C1 segment of cervical spinal cord (tissue), 14 donors: ENCODE measurements at places on chromosomes 11 and 22.

GRCh38 chr11:16946477-16947282 lies 67.5 kb downstream of the PLEKHA7 start:
- no peak for DNase-seq

- DNase-seq = no peak
Measured at GRCh38 chr11:65834202-65834601, 439 bp downstream of the SNX32 start.

GRCh38 chr11:59176330-59176729 lies 4.4 kb downstream of the DTX4 start:
- DNase-seq = no peak

GRCh38 chr11:70579316-70579955 lies 181.1 kb downstream of the CTTN start:
- DNase-seq = no peak

- no peak for DNase-seq
Measured at GRCh38 chr11:44016131-44016530, 31.6 kb upstream of the ACCSL start.

GRCh38 chr22:40029189-40029890 lies 34.6 kb downstream of the FAM83F start:
- no peak for DNase-seq

- DNase-seq = no peak
Measured at GRCh38 chr11:84536456-84536855, 1090.7 kb downstream of the DLG2 start.

DNA sequence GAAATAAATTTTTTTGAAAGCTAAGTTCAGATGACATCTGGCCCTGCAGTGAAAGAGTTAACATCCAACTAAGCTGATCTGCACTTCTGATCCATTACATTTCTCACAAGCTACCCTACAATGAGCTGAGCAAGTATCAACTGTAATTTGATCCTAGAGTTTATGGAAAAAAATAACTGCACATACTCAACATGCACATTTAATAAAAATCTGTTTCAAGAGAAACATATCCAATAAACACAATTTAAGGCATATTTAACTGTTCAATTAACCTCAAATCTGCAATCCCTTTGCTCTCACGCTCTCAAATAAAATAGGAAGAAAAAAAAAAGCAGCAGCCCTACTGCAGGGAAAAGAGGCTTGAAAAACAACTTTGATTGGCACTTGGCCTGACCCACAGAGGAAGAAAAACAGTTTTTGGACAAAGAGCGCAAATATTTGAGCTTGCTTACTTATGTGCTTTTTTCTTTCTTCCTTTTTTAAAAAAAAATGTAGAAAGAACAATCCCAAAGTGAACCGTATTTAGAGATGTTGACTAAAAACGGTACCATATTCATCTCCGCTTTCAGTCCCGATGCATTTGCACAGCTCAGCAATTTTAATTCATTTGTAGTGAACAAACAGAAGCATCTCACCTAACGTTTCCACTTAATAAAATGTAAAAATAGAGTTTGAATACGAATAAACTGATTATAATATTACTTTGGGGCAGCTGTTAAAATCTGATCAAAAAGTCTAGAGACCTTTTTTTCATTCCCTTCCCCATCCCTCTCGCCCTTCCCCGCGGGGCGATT lies 1.6 kb downstream of the SESN3 start:
- no peak for DNase-seq

- no peak for DNase-seq
Measured at GRCh38 chr22:27512283-27512761, 289.2 kb downstream of the MN1 start.

DNA sequence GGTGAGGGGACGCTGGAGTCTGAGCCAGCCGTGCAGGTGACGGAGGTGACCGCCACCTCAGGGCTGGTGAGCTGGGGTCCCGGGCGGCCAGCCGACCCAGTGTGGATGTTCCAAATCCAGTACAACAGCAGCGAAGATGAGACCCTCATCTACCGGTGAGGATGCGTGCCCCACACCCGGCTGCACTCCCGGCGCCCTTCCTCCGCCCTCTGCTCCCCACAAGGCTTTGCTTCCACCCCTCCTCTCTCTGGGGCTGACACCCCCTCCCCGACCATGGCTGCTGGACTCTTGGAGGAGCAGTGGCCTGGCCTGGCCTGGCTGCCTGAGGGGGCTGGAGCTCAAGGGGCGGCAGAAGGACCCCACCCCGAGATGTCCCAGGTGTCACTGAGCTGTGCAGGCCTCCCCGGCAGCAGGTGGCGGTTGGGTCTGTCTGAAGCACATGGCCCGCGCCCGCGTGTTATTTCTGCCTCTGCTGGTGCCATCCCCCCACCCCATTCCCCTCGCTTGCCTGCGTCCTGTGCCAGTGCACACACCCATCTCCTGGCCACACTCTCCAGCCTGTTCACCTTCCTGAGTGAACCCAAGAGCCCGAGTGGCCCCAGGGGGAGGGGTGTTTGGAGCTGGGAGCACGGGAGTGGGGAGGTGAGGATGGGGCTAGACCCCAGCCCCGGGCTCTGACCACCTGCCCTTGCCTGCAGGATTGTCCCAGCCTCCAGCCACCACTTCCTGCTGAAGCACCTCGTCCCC lies 2.2 kb downstream of the LRFN4 start:
- DNase-seq = no peak

DNA sequence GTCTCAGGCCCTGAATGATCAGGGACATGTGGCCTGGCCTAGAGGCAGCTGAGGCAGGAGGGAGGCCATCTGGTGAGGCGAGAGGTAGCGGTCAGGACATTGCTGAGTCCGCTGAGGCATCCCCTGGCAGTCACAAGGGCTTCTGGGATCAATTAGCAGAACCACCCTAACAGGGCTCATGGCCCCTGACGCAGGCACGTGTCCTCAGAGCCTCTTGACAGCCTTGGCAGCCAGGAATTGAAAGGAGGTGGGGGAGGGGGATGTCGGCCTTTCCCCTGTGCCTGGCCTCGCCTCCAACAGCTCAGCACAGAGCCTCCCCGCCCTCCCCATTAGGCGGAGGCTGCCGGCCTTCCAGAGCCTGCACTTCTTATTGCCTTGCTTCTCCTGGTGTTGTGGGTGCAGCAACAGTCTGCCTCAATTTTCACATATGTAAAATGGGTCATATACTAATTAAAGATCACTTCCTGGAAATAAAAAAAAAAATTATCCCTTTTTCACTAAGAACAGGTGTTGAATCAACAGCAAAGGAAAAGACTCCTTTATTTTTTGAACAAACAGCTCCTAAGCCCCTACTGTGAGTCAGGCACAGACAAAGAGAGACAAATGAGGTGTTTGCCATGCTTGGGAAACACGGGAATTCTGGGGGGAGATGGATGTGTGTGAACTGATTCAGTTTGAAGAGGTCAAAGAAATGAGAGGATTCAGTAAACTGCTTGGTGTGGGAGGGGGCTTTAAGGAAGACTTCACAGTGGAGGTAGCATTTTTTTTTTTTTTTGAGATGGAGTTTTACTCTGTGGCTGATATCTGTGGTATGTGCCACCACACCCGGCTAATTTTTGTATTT lies 55.3 kb downstream of the NFAM1 start:
- no peak for DNase-seq

- DNase-seq = no peak
Measured at GRCh38 chr11:33172996-33173395, 11.7 kb upstream of the CSTF3 start.

DNA sequence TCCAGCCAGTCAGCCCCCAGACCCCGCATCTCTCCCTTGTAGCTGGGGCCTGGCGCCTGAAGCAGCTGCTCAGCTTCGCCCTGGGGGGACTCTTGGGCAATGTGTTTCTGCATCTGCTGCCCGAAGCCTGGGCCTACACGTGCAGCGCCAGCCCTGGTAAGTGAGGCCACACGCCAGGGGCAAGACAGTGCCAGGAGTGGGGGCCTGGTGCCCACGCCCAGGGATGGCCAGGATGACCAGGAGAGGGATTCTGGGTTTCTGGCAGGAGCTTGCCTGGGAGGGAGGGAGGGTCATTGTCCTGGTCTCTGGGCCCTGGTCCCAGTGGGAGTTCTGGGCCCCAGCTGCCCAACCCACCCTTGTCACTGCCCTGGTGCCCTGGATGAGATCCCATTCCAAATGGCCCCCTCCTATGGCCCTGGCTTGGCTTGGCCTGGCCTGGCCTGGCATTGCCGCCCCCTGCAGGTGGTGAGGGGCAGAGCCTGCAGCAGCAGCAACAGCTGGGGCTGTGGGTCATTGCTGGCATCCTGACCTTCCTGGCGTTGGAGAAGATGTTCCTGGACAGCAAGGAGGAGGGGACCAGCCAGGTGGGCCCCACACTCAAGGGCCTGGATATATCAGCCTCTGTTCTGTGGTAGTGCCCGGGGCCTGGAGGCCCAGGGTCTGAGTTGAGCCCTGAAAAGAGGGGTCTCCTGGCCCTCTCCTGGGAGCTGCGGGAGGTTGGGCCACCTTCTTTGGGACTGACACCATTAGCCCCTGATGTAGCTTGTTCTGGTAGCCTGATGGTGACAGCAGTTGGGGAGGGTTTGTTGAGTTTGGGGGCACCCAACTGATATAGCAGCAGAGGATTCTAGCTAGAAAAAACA lies 3.7 kb downstream of the SLC39A13 start:
- DNase-seq = peak; percentile 18

- no peak for DNase-seq
Measured at GRCh38 chr22:36358533-36359469, 29.0 kb downstream of the MYH9 start.

DNA sequence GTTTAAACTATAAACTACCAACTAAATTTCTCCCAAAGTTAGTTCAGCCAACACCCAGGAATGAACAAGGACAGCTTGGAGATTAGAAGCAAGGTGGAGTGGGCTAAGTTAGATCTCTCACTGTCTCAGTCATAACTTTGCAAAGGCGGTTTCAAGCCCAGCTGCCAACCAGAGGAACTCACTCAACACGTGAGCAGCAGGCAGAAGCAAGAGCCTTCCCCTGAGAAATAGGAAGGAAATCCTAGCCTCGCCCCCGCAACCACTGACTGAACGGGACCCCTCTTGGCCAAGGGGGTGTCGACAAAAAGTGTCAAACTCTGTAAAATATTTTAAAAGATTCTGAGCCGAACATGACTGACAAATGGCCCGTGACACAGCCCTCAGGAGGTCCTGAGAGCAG lies 4.4 kb upstream of the KRTAP5-9 start:
- DNase-seq = no peak

DNA sequence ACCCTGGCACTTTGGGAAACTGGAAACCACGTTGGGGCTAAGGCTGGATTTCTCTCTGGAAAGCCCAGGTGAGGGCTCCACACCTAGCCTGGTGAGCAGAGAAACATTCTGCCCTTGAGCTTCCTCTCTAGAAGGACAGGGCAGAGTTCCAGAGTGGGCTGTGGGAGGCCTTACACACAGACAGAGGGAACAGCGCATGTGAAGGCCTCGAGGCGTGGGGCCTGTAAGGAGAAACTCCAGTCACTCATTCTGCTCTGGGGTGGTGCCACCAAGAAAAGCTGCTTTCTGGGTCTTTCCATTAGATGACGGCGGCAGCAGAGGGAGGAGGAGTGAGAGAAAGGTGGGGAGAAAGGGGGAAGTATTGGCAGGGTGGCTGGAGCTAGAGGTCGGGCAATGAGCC lies 183.1 kb downstream of the CHST1 start:
- DNase-seq = no peak

- no peak for DNase-seq
Measured at GRCh38 chr22:22913989-22914388, 26.4 kb downstream of the IGLL5 start.

- DNase-seq = no peak
Measured at GRCh38 chr22:36239150-36239400, 252 bp downstream of the APOL2 start.

DNA sequence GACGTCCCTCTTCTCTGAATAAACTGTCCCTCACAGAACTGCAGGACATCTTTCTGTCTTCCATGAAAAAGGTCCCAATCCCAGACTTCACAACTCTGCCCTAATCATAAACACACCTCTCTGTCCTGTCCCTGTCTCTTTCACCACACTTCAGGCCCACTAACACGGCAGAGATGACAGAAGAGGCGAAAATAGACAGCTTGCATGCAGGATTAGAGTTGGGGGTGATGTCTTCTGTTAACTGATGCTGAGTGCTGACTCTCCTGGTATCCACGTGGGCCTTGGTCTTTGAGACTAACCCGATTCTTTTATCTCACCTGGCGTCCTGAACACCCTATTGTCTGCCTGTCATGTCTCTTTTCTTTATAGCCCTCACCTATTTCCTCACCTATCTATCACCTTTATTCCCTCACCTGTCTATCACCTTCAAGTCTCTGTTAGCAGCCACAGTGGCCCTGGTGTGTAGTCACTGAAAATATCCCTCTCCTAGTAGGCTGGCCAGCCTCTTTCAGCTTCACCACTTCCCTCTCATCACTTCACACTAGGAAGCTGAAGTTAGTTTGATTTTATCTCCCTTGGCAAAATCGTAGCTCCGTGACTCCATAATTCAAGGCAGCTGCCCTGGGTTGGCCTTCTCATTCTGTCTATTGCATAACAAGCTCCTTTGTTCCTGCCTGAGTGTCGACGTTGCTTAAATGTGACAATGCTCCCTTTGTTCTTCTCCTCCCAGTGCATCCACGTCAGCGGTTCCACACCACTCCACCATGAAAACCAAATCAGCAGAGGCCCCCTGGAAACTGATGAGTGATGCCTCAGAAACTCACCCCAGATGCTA lies 30.6 kb upstream of the DRD2 start:
- DNase-seq = peak; percentile 9

DNA sequence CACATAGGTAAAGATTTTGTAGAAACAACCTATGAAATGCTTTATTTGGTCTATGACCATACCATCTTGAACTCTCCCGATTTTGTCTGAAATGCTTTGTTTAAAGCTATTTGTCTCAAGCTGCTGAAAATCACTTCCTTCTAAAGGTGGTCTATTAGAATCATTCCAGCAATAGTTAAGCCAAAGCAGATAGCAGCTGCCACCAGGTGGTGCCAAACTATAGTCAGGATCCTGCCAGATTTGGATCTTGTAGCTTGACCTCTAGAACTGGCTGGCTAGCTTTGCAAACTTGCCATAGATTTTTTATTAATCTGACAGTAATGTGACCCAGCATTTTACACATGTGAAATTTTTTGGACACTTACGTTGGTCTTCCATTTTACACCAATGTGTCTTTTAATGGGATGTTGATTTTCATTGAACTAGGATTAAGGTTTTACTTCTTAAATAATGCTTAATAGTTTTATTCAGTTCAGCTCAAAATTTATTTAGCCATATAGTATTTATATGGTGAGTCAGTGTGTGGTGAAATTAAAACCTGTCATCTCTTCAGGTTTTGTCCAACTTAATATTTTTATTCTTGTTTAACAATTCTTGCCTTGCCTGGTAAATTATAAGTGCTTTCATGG lies 19.7 kb downstream of the CTR9 start:
- DNase-seq = no peak

DNA sequence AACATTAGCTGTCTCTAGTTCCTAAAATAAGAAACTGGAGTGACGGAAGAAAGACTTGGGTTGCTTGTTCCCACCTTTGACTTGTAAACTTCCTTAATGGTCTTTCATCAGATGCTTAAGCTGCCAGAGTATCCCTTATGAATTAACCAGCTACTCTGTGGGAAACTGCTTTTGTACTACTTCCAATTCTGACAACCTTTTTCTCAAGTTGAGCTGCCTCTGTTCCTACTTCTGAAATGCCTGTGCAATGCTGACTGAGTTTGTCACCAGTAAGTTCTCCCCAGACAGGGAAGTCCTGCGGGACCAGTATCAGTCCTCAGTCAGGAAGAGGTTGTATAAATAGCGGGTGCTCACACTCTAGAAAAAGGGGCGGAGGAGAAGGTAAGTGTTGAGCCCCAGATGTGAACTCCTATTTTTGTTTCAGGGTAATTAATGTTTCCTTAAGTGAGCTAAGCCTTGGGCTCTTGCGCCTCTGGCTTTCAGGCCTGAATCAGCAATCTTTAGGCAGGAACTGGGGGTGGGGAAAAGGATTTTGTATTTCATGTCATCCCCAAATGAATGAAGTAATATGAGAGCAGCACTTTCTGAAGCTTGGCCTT lies 67.2 kb downstream of the CECR2 start:
- DNase-seq = peak; percentile 66
